MV-4-11 (cell line): ENCODE measurements at places on chromosomes 3 and 15.
A peak's percentile ranks its signal among the peaks of the same experiment; 100 is the strongest.

GRCh38 chr15:94453227-94453988 is 222.0 kb downstream of the MCTP2 start:
- DNase-seq = peak; percentile 55

DNA sequence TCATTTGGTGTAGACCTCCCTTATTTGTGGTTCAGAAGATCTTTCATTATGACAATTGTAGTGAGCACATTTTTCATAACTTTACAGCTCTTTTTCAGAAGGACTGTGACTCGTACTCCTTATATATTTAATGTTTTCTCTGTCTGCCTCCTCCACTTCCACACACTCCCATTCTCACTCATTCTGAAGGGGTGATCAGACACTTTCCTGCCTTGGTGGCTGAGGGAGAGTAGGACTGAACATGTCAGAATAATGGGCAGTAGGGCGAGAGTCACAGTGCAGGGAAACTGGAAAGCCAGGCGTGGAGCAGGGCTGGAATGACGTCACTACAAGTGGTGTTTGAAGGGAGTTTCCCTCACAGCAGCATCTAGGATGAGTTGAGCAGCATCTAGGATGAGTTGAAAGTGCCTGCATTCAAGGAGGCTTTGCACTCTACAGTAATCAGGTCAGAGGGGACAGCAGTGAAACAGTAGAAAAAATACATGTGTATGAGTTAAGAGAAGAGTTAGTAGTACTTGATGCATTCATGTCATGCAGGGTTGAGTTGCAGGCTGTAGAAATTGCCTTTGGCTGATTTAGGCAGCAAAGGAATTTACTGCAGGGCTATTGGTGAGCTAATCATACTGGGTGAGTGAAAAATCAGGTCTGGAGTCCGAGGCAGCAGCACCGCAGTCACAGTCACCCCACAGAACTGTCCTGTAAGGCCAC is 36.3 kb upstream of the FBXL22 start:
- DNase-seq = no peak

GRCh38 chr3:115156046-115156654 is 9.1 kb upstream of the ZBTB20 start:
- no peak for DNase-seq

DNA sequence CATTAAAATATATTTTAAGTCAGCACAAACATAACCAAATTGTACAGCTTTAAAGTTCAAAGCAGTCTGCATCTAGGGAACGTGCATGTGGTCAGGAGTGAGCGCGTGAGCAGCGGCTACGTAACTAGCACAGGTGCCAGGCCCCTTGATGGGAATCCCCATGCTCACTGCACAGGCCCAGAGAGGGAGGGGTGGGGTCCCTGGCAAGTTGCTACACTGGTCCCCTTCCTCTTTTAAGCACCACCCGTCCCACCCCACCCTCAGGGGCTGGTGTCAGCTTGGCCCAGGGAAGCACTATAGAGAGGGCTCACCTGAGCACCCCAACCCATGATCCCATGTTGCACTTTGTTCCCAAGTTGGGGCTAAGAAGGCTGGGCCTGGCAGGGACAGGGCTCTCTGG is 835 bp upstream of the GMPPB start:
- DNase-seq = no peak

DNA sequence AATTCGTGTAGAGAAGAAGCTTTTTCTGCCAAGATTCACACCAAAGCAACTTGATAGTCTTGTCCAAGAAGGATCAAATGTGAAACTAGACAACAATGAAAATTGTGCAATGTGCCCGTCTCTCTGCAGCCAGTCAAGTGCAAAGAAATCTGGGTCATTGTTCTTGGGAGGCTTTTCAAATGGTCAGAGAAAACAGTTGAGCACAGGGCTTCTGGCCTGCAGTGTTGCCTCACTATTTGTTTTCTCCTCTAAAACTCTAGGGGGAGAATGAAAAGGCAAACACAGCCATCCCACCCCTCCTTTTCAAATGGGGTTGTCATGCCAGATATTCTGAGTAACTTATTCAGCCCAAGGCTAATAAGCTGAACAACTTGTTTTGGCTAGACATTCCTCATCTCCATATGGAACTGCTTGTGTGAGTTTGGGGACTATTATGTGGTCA is 417.6 kb upstream of the CDIN1 start:
- DNase-seq = no peak
